ENCODE measurements at places on chromosomes 2 and 18. TPM values are rescaled to one million over a fixed set of nuclear protein-coding genes. Genes with fewer than 3 reads are reported as not detected.

- DNase-seq, result no peak
These were observed 3.4 kb downstream of the SRBD1 start for GRCh38 chr2:45607701-45608100.

- no peak for DNase-seq
These were observed 1.0 kb upstream of the LDLRAD4 start for GRCh38 chr18:13217466-13217961.

GRCh38 chr18:11521853-11522252, 87.5 kb upstream of the SLC35G4 start:
- DNase-seq, result no peak

GRCh38 chr18:22556222-22557167, 138.8 kb upstream of the CTAGE1 start:
- no peak for DNase-seq

DNA sequence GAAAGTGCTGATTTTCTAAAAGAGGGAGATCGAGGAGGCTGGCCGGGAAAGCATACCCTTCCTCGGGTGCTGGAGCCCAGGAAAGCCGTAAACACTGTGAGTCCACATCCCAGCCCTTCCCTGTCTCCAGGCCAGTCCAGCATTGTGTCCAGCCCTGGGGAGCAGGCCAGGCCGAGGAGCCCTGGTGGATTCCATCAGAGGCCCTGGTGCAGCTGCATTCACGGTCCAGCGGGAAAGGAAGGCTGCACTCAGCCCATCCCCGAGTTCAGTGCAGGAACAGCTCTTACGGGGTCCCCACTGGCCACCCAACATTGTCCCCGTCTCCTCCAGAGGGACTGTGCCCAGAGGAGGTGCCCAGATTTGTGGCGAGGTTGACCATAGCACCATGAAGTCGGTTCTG, 218.6 kb downstream of the KLHL29 start:
- no peak for DNase-seq

GRCh38 chr2:118980573-118980972, 38.6 kb downstream of the MARCO start:
- DNase-seq, result no peak

Gene CXCR1
- total RNA-seq, result 0.65 TPM

- DNase-seq, result no peak
These were observed 25.2 kb upstream of the RGPD4 start for GRCh38 chr2:107801498-107801897.

Gene REG1A
- total RNA-seq, result not detected

- no peak for DNase-seq
These were observed 53.4 kb upstream of the TLK1 start for GRCh38 chr2:171214093-171214492.

- DNase-seq, result no peak
These were observed 11.3 kb upstream of the DES start for GRCh38 chr2:219406861-219407230.

- no peak for DNase-seq
These were observed 628 bp downstream of the SH2D6 start for GRCh38 chr2:85419009-85419675.

Gene NT5C1B
- total RNA-seq, result not detected

Gene CDH19
- 18.6 TPM for total RNA-seq

Gene RAB6C
- total RNA-seq, result not detected

Gene ZNF892
- total RNA-seq, result 7.9 TPM

Gene TTC39C
- 39.1 TPM for total RNA-seq

Gene IL36G
- not detected for total RNA-seq

Gene CDCA7
- total RNA-seq, result 1.2 TPM

GRCh38 chr2:174602745-174603144, 5.1 kb upstream of the WIPF1 start:
- DNase-seq, result no peak

DNA sequence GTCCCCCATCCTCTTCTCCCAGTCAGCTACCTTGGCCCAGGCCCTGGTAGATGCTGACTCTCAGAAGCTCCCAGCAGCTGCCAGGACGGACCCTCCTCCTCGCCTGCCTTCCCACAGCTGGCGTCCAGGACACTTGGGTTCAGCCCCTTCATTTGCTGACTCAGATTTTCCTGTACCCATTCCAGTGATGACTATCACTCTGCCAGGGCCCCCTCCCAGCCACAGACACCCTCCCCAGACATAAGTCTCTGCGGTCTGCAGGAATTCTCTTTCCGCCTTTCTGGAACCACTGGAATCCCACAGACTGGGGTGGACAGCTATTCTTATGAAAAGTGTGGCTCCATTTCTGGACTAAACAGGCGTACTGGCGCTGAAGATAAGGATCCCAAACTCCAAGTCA, 260.3 kb upstream of the EPAS1 start:
- no peak for DNase-seq

DNA sequence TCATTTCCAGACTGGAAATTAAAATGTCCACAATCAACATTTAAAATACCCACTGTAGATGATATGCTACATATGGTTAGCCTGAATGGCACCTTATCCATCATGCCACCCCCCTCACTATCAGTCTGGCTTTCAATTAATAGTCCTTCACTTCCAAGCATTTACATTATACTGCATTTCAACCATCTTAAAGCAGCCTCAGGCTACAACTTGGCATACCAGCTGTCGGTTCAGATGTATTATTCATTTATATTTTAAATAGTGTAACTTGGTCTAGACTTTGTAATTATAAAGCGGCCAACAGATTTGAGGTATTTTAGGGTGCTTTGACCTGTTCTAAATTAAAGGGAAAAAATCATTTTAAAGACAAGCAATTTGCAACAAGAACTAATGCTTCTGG, 2.6 kb downstream of the GCG start:
- DNase-seq, result no peak

Gene PEX13
- total RNA-seq, result 30.1 TPM

DNA sequence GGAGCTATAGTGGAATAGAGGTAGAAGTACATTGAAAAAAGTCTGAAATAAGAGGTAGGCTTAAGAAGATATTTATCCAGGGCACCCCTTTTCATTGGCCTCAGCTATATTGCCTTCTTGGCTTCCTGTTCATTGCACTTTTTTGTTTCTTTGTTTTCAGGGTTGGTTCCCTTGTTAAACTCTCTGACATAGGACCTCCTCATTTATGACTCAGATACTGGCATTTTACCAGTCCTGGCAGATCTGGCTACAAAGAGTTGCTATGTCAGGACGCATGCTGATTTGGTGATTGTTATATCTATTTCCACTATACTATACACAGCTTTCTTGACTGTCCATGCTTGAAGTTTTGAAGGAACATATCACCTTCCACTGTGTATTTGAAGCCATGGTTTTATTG, 60.0 kb downstream of the GCA start:
- no peak for DNase-seq

Gene IRS1
- 14.3 TPM for total RNA-seq

Gene LRRTM4
- not detected for total RNA-seq

Gene SPATA3
- not detected for total RNA-seq

Gene SNTG2
- 14.0 TPM for total RNA-seq

Gene TNS1
- total RNA-seq, result 325 TPM

DNA sequence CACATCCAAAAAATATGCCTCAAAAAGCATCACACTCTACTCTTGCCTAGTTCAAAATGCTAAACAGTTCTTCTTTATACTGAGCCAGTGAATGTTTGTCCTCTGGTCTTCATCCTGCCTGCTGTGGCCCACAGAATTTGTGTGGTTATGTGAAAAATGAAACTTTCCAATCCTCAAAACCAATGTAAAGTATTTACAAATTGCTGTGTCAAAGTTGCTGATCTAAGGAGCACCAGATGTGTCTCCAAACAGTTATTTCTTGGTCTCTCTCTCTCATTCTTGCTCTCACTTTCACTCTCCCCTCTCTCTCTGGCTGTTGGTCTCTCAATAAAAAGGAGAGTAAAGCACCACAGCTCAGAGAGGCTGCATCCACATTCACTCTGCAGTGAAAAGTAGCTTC, 23.0 kb downstream of the EPHA4 start:
- no peak for DNase-seq

- DNase-seq, result no peak
These were observed 622 bp downstream of the RAB12 start for GRCh38 chr18:8609659-8610458.

Gene FAM237A
- total RNA-seq, result not detected

DNA sequence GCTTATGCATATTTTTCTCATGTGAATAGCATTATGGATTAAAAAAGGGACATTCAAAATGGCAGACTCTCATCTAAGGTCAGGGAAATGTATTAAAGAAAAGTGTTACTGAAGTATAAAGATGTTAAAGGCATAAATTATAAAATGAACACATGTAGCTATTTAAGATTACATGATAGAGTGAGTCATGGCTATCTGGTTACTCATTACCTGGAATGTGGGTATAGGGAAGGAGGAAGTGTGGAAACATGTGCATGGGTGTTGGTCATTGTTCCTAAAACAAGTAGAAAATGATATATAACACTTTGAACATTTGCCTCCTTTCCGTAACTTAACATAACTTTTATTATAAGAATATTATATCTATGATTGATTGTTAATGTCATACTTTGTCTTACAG, 66.4 kb downstream of the MYO1B start:
- DNase-seq, result no peak

DNA sequence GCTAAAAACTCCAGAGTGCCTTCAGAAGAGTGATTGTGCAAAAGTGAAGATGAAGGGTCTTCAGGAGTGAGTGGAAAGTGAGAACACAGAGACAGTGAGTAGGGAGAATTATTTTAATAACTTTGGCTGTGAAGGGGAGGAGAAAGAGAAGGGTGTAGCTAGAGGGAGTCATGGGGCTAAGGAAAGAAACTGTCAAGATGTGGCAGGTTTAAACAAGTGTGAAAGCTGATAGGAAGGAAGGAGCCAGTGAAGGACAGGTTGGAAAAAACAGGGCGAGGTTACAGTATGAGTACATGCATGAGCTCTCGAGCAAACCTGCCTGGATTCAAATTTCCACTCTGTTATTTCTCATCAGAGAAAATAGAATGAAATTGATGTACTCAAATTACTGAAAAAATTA, 17.8 kb downstream of the IL1F10 start:
- no peak for DNase-seq

DNA sequence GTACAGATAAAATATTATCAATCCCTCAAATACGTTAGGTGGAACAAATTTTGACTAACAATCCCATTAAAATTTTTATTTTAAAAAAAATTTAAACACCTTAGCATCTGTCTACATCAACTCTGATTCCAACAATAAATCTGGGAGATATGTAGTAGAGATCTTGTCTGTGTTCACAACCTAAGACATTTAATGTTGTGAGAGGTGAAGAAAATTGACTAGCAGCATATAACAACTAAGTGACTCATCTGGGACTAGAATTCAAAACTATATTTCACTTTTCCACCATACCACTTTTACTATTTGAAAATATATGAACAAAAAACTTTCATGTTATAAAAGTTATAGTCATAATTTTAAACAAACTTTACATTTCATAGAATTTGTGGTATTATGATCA, 97.9 kb downstream of the ATAD2B start:
- DNase-seq, result no peak

- DNase-seq, result no peak
These were observed 112.5 kb downstream of the MAP3K20 start for GRCh38 chr2:173187941-173188788.

GRCh38 chr2:25955869-25956535, 26.3 kb downstream of the KIF3C start:
- DNase-seq, result no peak

- peak; percentile 25 for DNase-seq
These were observed 55.8 kb downstream of the ASXL2 start for GRCh38 chr2:25822190-25823117.

Gene FAP
- total RNA-seq, result 20.5 TPM

DNA sequence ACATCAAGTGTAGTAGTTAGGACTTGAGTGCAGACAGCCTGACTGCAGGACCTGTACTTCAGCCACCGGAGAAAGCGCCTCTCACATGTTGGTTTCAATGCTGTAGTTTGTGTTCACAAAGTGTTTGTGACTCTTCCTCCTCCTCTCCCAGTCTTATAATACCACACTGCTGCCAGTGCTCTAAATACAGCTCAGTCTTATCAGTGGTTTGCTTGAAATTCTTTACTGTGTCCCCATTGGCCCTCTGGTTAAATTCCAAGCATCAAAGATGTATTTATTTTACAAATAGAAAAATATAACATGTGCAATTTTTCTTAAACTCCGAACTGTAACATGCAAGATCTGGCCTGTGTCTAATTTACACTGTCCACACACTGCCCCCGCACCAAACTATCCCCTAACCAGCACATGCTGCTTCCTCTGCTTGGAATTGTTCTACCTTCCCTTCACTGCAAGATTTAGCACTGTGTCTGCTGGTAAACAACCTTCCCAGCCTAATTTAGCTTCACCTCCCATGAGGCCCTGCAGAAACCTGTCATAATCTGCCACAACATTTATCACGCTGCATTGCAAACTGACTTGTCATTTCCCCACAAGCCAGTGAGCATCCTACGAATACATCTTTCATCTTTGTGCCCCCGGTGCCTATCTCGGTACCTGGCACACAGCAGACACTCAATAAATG, 77.1 kb downstream of the SUMO1 start:
- no peak for DNase-seq
